KG1 (cell line): ENCODE measurements at places on chromosomes 4 and X.

GRCh38 chr4:126890383-126890782 lies 742.4 kb upstream of the INTU start:
- DNase-seq: no peak

DNA sequence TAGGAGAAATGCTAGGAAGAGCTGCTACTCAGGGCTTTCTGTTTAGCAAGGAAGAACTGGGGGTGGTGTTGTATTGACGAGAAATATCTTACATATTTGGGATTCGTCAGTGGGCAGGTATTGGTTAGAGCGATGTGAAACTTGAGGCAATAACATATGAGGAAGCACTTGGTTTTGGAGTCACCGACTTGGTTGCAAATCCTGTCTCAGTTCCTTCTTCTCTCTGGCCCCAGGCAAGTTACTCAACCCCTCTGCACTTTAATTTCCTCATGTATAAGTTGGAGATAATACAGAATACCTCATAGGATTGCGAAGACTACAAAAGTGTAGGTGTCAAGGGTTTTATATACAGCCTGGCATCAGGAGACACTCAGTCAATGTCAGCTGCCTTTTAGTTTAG lies 34.1 kb downstream of the GPAT3 start:
- DNase-seq: no peak

GRCh38 chrX:123271902-123272301 lies 87.8 kb downstream of the GRIA3 start:
- DNase-seq: no peak

- no peak for DNase-seq
These were observed 75.2 kb upstream of the PRKX start for GRCh38 chrX:3788494-3789233.

DNA sequence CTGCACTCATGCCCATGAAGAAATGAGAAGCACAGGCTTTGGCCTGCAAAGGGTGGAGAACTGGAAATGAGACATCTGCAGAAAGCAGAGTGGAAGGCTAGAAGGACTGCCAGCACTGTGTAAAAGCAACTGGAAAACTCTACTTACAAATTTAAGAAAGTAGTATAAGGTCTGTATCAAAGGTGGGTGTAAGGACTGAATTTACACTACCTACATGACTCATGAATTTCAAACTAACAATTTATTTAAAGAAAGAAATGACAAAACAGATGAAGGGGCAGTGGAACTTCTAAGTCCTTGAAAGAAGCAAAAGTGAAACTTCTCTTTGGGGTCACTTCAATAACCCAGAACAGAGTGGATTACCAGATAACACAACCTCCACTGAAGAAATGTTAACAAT lies 71.2 kb downstream of the SLC10A7 start:
- DNase-seq: no peak
